GM12878 (cell line): ENCODE measurements at places on chromosomes 13 and 19. TPM values are rescaled to one million over a fixed set of nuclear protein-coding genes. Genes with fewer than 3 reads are reported as not detected.

Gene CGB8
- polyA plus RNA-seq: not detected in 2 replicates

Gene CLEC11A
- polyA plus RNA-seq: 0.15 TPM in 1 of 2 replicates, not detected in the other

Gene SYMPK
- 30.4 and 30.9 TPM in 2 replicates for polyA plus RNA-seq

Gene ZNF440
- 2.8 and 3.9 TPM in 2 replicates for polyA plus RNA-seq

Gene KLHL1
- 0.05 TPM in 1 of 2 replicates, not detected in the other for polyA plus RNA-seq

Gene LILRA5
- polyA plus RNA-seq: not detected in 2 replicates

Gene CEACAM7
- not detected in 2 replicates for polyA plus RNA-seq

Gene ZNF835
- polyA plus RNA-seq: not detected in 2 replicates

Gene ZNF709
- polyA plus RNA-seq: 0.75 and 0.84 TPM in 2 replicates

Gene SHD
- polyA plus RNA-seq: 0.09 TPM in 1 of 2 replicates, not detected in the other

Gene CERS4
- polyA plus RNA-seq: 18.9 and 21.6 TPM in 2 replicates

Gene CGB5
- not detected in 2 replicates for polyA plus RNA-seq

Gene PRKCG
- polyA plus RNA-seq: not detected in 2 replicates

Gene RASAL3
- 5.4 and 6.7 TPM in 2 replicates for polyA plus RNA-seq

Gene SLAIN1
- 8.5 and 11.9 TPM in 2 replicates for polyA plus RNA-seq

Gene MUC16
- polyA plus RNA-seq: not detected in 2 replicates

Gene TEX30
- polyA plus RNA-seq: 82.5 and 83.2 TPM in 2 replicates

Gene ZNF813
- polyA plus RNA-seq: 2.7 and 2.9 TPM in 2 replicates

Gene PRX
- polyA plus RNA-seq: 0.12 and 0.23 TPM in 2 replicates

Gene CALR3
- 0.19 and 0.31 TPM in 2 replicates for polyA plus RNA-seq

Gene JSRP1
- polyA plus RNA-seq: 0.42 and 0.91 TPM in 2 replicates

Gene CRB3
- polyA plus RNA-seq: 0.76 and 1.1 TPM in 2 replicates

Gene ZNF799
- polyA plus RNA-seq: 3.3 and 3.5 TPM in 2 replicates

Gene NACC1
- 3.0 and 3.5 TPM in 2 replicates for polyA plus RNA-seq

Gene SBNO2
- 4.0 and 4.2 TPM in 2 replicates for polyA plus RNA-seq

Gene FOXA3
- polyA plus RNA-seq: not detected in 2 replicates

Gene FARSA
- polyA plus RNA-seq: 203 and 212 TPM in 2 replicates

Gene PPM1N
- polyA plus RNA-seq: 2.7 and 3.2 TPM in 2 replicates

Gene ZNF345
- 1.5 and 3.0 TPM in 2 replicates for polyA plus RNA-seq

Gene EGLN2
- polyA plus RNA-seq: 85.2 and 93.0 TPM in 2 replicates

Gene ZNF136
- polyA plus RNA-seq: 5.8 and 7.7 TPM in 2 replicates

Gene SLITRK1
- polyA plus RNA-seq: 0.10 and 0.23 TPM in 2 replicates

Gene GIPC1
- 14.9 and 18.0 TPM in 2 replicates for polyA plus RNA-seq

Gene EEF1AKMT1
- polyA plus RNA-seq: 27.1 and 30.3 TPM in 2 replicates

Gene LATS2
- polyA plus RNA-seq: 0.43 and 1.2 TPM in 2 replicates

Gene ZNF112
- 0.04 and 0.07 TPM in 2 replicates for polyA plus RNA-seq

Gene ATP7B
- polyA plus RNA-seq: 0.06 TPM in 1 of 2 replicates, not detected in the other

Gene IL17D
- polyA plus RNA-seq: 0.17 and 0.81 TPM in 2 replicates

Gene NLRP5
- not detected in 2 replicates for polyA plus RNA-seq

Gene RFPL4AL1
- not detected in 2 replicates for polyA plus RNA-seq

Gene ZNF563
- polyA plus RNA-seq: 4.8 and 5.5 TPM in 2 replicates

Gene PSG11
- not detected in 2 replicates for polyA plus RNA-seq

Gene NPAS1
- polyA plus RNA-seq: 0.49 and 0.53 TPM in 2 replicates

Gene MYO1F
- polyA plus RNA-seq: 29.9 and 30.8 TPM in 2 replicates

Gene FFAR3
- polyA plus RNA-seq: not detected in 2 replicates

Gene PNMA8A
- polyA plus RNA-seq: 0.10 TPM in 1 of 2 replicates, not detected in the other

Gene SHISA7
- polyA plus RNA-seq: not detected in 2 replicates

Gene AXL
- 0.15 and 0.33 TPM in 2 replicates for polyA plus RNA-seq

Gene SMAD9
- 0.29 and 0.37 TPM in 2 replicates for polyA plus RNA-seq

Gene TMTC4
- polyA plus RNA-seq: 12.3 and 16.3 TPM in 2 replicates

Gene CD177
- not detected in 2 replicates for polyA plus RNA-seq

Gene PALM
- 0.09 TPM in 1 of 2 replicates, not detected in the other for polyA plus RNA-seq

Gene ADAMTS10
- polyA plus RNA-seq: not detected in 2 replicates

Gene MATK
- 0.24 and 1.1 TPM in 2 replicates for polyA plus RNA-seq

Gene RNF113B
- not detected in 2 replicates for polyA plus RNA-seq

Gene ZNF439
- polyA plus RNA-seq: 1.1 and 1.7 TPM in 2 replicates
